ENCODE measurements at places on chromosomes 2 and 18.
A peak's percentile ranks its signal among the peaks of the same experiment; 100 is the strongest.

GRCh38 chr18:79857082-79857671 lies 59.4 kb downstream of the KCNG2 start:
- DNase-seq = peak; percentile 88

DNA sequence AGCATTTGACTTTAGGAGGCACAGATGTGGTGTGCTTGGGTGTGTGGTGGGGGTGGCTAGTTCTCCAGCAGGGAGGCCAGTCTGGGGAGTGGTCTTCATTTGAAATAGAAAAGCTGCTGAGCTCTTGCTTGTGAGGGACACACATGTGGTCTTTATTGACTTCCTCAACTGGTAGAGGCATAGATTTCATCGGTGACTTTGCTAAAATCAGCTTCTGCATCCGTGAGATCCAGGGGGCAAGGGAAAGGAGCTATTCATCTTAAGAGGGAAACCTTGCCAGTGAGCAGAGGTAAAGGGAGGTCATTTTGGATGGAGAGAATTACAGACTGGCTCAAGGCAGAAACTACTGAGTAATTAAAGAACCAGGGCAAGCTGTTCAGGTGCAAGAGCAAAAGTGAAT lies 4.7 kb downstream of the MAPRE3 start:
- DNase-seq = no peak

DNA sequence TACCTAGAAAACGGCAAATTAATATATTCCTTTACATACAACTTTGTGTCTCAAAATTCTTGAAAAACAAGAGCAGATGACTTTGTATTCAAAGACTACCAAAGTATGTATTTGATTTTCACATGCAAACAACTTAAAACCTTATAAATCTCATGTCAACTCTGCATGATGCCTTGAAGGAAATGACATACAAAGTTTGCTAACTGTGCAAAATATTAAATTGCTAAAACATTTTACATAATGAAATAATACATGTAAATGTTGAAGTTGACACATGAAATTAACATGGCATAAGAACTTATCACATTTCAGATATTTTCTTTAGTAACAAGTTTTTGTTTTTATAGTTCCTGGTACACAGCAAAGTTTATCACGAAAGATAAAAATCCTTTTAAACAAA lies 20.8 kb upstream of the C2orf42 start:
- DNase-seq = no peak

GRCh38 chr2:1690056-1690775 lies 54.1 kb downstream of the PXDN start:
- DNase-seq = no peak

- no peak for DNase-seq
These were observed 38.3 kb upstream of the WIPF1 start for GRCh38 chr2:174635776-174636404.

- no peak for DNase-seq
These were observed 1.3 kb upstream of the LRP2 start for GRCh38 chr2:169363560-169364150.

DNA sequence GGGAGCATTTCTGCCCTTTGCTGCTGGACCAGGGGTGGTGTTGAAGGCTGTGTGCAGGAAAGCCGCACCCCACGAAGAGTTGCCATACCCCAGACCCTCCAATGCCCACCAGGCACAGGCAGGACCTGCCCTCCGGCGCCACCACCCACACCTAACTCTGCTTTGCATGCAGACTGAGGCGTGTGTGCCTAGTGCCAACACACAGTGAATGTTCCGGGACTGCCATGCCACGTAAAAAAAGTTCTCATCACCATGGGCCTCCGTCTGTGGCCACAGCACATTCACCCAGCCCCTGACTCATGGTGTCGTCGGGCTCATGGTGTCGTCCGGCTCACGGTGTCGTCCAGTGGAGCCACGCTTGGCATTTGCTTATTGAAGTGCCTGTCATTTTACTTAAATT lies 184.9 kb upstream of the RAB6C start:
- DNase-seq = no peak

DNA sequence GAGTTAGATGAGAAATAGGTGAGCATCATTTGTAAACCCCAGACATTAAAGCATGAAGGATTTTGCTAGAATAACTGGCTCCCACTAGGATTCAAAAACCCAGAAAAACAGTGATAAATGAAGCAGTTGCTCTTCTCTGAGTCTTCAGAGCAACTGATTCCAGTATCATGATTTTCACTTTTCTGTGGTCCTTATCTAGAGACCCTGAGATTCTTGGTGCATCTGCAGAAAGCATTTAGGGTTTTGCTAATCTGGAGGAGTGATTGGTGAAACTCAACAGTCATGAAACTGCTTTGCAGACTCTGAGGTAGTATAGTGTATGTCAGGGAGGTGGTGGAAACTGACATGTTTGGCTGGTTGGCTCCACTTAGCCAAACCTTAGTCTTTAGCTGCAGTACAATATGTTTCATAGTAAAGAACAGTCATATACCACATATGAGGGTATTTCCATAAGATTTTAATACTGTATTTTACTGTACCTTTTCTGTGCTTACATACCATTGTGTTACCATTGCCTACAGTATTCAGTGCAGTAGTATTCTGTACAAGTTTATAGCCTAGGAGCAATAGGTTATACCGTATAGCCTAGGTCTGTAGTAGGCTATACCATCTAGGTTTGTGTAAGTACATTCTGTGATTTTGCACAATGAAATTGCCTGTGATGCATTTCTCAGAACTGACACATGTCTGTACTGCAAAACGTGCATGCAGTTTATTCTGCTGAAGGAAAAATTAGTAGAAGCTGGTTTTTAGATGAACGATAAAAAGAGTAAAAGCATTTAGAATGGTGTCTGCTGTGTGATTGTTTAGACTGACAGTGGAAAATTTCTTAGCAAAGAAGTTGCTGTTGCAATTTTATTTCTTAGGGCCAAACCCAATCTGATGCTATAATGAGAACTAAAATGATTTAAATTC lies 23.8 kb downstream of the EML4 start:
- no peak for DNase-seq

DNA sequence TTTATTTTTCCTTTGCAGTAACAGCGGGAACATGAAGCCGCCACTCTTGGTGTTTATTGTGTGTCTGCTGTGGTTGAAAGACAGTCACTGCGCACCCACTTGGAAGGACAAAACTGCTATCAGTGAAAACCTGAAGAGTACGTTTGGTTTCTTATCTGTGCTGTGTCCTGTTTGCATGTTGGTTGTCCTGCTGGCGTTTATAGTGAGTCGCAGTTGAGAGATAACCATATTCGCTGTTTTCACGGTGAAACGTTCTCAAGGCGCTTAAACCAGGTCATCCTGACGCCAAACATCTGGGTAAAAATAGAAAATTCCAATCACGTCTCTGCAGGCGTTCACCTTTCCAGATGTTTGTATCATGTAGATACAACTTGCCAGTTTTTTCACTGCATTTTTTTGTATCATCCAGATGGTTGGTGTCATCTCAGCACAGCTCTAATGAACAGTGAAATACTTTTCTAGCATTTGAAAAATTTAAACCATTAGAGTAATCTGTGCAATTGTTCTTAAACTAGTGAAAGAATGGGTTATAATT lies 21.2 kb downstream of the CLUL1 start:
- no peak for DNase-seq

- no peak for DNase-seq
These were observed 64.2 kb upstream of the TMEM17 start for GRCh38 chr2:62569907-62570841.

- DNase-seq = no peak
These were observed 166.7 kb downstream of the MCFD2 start for GRCh38 chr2:46748735-46749531.

- peak; percentile 75 for DNase-seq
These were observed 2.2 kb downstream of the RND3 start for GRCh38 chr2:150485114-150485870.

GRCh38 chr2:48600204-48600813 lies 17.3 kb upstream of the GTF2A1L start:
- peak; percentile 36 for DNase-seq

GRCh38 chr2:27088634-27089033 lies 2.1 kb downstream of the KHK start:
- DNase-seq = no peak

DNA sequence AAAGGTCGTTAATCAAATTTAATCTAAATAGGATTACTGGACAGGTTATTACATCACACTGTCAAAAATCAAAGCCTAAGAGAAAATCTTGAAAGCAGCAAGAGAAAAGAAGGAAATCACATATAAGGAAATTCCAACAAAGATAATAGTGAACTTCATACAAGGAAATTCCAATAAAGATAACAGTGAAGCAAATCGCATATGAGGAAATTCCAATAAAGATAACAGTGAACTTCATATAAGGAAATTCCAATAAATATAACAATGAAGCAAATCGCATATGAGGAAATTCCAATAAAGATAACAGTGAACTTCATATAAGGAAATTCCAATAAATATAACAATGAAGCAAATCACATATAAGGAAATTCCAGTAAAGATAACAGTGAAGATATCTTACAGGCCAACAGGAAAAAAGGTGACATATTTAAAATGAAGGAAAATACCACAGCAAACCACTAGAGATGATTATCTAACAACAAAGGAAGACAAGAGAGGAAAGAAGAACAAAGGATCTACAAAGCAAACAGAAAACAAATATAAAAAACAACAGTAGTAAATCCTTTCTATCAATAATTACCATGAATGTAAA lies 787.7 kb downstream of the CCDC85A start:
- DNase-seq = no peak

GRCh38 chr2:239818531-239819011 lies 206.6 kb downstream of the NDUFA10 start:
- DNase-seq = no peak

GRCh38 chr2:48250943-48251342 lies 279.0 kb upstream of the STON1 start:
- no peak for DNase-seq

GRCh38 chr2:230218421-230218820 lies 1.4 kb downstream of the SP110 start:
- DNase-seq = no peak

DNA sequence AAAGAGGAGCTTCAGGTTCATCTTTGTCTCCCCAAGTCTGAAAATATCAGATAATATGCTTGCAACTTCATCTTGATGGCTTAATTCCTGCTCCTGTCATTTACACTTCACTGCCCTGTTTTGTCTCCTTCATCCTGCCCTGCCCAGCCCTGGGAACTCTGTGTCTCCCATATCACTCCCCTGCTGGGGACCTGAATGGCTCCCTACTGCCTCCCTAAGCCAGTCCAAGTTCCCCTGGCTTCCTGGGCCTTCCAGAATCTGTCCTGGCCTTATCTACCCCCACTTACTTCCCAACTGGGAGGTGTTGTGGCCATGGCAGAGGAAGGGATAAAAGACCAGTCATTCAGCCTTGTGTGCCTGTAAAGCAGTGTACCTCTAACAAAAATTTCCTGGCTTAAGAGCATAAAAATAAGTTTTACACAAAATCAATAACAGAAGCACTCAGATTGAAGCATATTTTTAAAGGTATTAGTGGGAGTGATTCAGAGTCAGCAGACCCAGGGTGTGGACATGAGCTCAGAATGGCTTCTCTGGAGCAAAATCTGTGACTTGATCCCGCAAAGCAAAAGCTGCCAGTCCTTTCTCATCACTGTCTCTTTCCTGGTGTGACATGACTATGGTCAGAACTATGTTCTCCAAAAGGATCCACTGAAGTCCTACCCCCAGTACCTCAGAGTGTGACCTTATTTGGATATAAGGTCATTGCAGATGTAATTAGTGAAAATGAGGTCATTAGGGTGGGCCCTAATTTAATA lies 59.1 kb downstream of the INO80C start:
- no peak for DNase-seq

- no peak for DNase-seq
These were observed 22.2 kb downstream of the TANC1 start for GRCh38 chr2:158990397-158991214.

DNA sequence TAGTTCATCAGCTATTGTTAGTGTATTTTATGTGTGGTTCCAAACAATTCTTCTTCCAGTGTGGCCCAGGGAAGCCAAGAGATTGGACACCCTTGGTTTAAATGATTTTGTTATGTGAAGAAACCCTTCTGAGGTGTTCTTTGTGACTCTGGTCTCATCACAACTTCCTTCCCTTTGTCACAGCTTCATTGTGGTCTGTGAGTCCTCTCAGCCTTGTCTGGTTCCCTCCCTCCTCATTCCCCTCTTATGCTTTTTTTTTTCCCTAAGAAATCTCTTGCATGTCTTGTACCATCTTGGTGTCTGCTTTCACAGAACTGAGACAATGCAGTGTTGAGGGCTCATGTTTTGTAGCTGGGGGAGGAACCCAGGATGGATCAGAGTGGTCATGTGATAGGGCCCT lies 118.9 kb downstream of the TMEM182 start:
- no peak for DNase-seq

DNA sequence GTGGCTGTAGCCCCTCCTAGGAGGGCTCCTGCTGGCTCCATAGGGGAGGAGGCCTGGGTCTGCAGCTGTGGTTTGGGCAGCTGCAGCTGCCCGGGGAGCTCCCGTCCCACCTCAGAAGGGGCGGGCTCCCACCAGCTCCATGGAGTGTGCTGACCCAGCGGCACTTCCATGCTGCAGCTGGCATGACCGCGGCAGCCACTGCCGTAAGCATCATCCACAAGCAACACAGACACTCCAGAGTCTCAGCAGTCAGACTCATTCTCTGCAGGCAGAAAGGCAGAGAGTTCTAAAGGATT lies 660.1 kb upstream of the RAB6C start:
- no peak for DNase-seq

GRCh38 chr2:15939556-15939853 lies 845 bp upstream of the MYCN start:
- no peak for DNase-seq

DNA sequence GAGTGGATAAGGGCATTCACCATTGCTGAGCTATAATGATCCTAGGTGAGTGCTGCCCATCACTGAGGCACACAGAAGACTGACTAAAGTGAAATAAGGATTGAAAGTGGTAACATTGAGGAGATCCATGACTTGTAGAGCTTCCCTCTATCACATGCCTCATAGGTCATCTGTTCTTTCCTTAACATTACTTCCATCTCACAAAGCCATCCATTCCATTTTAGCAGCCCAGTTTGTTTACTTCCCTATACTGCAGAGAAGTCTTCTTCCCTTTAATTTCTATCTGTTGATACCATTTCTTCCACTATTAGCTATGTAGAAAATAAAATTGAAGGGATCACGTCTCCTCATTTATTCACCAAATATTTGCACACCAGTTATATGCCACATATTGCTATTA lies 32.1 kb downstream of the ME2 start:
- no peak for DNase-seq

GRCh38 chr2:23564615-23564960 lies 179.6 kb downstream of the KLHL29 start:
- DNase-seq = no peak
